Suppressor macrophage treated with lipopolysaccharide for 4 hours (primary cell): ENCODE measurements at places on chromosomes 16 and 17.
A peak's percentile ranks its signal among the peaks of the same experiment; 100 is the strongest.

GRCh38 chr16:31109622-31110021, 1.4 kb downstream of the BCKDK start:
- no peak for DNase-seq

- no peak for DNase-seq
Observed at GRCh38 chr17:75086496-75087181, 1.1 kb upstream of the SLC16A5 start.

DNA sequence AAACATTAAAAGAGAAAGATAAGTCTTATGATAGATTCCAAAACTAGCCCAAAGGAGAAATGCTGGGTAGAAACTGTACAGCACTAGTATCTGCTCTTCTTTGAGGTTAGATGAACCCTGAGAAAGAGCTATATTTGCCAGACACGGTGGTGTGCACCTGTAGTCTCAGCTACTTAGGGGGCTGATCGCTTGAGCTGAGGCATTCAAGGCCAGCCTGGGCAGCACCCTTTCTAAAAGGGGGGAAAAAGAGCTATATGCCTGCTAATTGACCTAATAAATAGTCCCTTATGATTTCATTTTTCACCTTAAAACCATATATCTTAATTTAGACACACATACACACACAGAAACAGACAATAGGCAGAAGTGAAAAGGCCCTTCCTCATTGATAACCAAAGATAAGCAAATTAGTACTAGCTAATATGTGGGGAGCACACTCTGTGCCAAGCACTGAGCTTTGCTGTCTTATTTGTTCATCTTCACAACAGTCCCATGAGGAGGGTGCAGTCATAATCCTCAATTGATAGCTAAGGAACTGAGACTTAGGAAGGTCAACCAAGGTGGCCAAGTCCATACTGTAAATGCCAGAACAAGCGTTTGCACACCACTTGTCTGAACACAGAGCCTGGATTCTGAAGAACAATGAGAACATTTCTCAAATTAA, 56.6 kb upstream of the NLK start:
- no peak for DNase-seq

DNA sequence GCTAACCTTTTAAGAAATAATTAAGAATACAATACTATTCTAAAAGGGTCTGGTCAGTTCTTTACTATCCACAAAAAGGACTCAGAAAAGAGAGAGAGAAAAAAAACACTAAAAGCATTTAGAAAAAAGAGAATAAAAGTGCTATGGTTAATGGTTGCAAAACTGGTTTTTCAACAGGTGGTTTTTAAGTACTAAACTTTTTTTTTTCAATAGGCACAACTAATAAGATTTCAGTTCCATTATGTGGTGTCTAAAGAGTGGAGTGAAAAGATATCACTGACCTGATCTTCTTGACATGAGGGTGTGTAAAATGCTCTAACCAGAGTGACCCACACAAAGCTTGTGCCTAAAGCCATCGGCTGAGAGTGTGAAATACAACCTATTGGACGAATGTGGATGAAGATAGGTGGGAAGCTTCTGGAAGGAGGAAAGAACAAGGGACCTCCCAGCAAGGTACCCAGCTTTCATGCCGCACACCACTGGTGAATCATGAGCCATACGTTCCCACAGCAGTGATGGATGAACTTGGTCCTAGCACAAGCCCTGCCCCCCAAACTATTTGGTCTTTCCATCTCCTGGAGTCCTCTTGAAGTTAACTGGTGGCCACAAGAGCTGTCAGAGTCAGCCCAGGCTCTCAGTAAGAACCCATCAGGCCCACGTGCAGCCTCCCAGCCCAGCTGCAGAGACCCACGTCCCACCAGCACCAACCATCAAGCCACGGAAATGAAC, 103.0 kb downstream of the ZFHX3 start:
- DNase-seq, result no peak

- no peak for DNase-seq
Observed at GRCh38 chr16:89646906-89647305, 10.6 kb downstream of the CHMP1A start.

GRCh38 chr16:11328172-11329070, 16.8 kb upstream of the RMI2 start:
- DNase-seq, result peak; percentile 94

GRCh38 chr17:27878776-27879562, 14.2 kb downstream of the LYRM9 start:
- no peak for DNase-seq

DNA sequence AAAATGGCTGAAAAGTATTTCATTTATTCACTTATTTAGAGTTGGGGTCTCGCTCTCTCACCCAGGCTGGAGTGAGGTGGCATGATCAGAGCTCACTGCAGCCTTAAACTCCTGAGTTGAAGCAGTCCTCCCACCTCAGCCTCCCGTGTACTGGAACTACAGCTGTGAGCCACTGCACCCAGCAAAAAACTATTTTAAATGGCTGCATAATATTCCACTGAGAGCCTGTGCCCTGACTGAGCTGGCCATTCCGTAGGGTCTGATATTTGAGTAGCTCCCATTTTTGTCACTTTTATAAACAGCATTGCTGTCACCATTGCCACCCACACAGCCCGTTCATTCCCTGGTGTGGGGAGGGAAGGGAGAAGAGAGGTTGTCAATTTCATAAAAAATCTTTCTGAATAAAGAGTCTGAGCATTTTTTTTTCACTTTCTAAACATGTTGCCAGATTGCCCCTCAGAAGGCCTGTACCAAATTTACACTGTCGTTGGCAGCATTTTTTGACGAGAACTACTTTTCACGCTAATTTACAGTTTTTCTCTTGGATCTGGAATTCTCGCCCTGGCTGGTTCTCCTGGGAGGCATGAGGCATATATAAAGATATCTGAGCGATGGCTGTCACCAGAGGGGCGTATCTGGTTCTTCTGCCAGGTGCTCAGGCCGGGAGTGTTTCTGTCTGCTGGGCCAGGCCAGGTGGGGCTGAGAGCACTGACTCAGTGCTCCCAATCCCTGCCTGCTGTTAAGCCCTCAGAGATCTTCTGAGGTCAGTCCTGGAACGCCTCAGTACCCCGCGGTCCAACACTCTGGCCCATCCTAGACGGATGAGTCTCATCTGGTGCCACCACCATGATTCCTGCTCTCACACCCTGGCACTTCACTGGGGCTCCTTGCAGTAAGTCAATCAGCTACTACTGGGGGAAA, 7.2 kb upstream of the KIFC3 start:
- peak; percentile 62 for DNase-seq

DNA sequence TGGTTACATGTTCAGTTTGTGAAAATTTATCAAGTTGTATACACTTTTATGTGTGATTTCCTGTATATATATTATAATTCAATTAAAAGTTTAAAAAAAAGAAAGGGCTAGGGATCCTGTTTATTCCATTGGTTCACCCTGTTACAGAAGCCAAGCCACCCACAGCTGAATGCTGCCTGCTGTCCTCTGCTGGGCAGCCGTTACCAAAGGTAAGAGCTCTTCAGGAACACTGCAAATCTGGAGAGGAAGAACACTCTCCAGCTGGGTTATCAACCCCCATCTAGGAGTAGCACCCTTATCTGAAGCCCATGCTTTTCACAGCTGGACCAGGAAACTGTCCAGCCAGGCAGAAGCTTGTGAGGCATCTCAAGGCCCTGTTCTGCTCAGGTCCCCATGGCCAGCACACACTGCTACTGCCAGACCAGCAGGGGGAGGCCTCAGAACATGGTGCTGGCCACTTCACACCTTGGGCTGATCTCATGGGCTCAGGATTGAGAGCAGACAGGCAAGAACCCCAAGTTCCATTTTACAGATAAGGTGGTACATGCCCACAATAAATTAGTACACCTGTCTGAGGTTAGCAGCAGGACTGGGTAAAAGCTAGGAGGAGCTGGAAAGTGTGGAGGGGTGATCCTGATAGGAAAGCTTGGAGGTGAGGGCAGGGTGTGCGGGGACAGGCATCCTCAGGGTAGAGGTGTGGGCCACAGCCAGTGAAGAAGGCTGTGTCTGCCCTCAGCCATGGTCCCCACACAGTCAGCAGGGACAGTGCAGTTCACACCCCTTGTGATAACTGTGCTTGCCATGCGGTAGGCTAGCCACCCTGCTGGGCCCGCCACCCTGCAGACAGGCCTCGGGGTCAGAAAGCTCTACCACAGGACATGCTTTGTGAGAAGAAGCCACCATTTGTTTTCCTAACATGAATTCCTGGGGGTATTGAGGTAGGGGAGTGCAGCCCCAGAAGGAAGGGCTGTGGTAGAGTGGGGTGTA, 54.3 kb upstream of the SREBF1 start:
- DNase-seq, result peak; percentile 55

GRCh38 chr17:70161519-70161918, 7.8 kb upstream of the KCNJ2 start:
- no peak for DNase-seq

- DNase-seq, result peak; percentile 13
Observed at GRCh38 chr17:47203984-47204721, 5.0 kb upstream of the MYL4 start.

GRCh38 chr17:68085771-68086381, 50.3 kb downstream of the KPNA2 start:
- peak; percentile 47 for DNase-seq

- peak; percentile 27 for DNase-seq
Observed at GRCh38 chr16:67100569-67101310, 9.0 kb upstream of the PHAF1 start.

DNA sequence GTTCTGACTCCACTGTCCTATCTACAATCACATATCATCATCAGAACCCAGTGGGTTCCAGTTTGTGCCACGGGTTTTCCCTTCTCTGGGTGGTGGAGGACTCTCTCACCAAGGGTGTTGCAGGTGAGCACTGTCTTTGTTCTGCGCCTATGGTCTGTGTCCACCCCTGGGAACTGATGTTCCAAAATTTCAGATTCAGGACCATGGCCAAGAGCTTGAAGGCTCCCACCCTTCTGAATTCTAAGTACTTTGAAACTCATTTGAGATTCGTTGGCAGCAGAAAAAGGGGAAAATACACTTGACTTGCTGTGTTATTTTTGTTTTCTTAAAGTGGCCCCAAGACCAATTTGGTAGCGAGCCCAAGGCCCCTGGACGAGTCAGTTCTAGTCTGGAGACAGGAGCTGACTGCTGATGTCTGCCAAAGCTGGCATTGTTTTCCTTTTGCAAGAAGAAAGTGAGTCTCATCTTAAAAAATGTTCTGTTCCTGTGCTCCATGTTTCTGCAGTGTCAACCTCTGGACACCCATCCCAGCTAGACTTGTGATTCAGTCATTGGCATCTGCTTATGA, 310.9 kb downstream of the HAPSTR1 start:
- DNase-seq, result no peak

DNA sequence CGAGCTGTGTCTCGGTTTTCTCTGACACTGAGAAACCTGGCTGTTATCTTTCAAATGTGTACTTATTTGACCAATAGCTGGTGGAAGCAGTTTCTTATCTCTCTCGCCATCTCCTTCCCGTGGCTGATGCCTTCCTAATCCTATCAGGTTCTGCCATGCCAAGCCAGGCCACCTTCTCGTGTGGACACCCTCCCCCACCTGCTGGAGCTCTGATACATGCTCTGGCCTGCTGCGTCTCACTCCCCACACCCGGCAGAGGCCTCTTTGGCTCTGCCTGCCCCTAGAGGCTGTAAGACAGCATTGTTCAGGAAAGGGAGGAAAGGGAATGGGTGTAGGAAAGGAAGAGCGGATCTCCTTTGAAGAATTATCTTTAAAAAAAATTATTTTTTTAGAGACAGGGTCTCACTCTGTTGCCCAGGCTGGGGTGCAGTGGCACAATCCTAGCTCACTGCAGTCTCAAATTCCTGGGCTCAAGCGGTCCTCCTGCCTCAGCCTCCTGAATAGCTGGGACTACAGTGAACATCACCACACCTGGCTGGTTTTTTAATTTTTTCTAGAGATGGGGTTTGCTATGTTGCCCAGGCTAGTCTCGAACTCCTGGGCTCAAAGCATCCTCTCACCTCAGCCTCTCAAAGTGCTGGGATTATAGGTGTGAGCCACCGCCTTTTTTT, 7.5 kb upstream of the ARMC5 start:
- peak; percentile 55 for DNase-seq

GRCh38 chr16:30867747-30868146, 26.1 kb downstream of the BCL7C start:
- peak; percentile 16 for DNase-seq

- DNase-seq, result no peak
Observed at GRCh38 chr17:62206550-62206949, 141.5 kb upstream of the MED13 start.

GRCh38 chr16:66473654-66474519, 46.8 kb downstream of the BEAN1 start:
- no peak for DNase-seq

DNA sequence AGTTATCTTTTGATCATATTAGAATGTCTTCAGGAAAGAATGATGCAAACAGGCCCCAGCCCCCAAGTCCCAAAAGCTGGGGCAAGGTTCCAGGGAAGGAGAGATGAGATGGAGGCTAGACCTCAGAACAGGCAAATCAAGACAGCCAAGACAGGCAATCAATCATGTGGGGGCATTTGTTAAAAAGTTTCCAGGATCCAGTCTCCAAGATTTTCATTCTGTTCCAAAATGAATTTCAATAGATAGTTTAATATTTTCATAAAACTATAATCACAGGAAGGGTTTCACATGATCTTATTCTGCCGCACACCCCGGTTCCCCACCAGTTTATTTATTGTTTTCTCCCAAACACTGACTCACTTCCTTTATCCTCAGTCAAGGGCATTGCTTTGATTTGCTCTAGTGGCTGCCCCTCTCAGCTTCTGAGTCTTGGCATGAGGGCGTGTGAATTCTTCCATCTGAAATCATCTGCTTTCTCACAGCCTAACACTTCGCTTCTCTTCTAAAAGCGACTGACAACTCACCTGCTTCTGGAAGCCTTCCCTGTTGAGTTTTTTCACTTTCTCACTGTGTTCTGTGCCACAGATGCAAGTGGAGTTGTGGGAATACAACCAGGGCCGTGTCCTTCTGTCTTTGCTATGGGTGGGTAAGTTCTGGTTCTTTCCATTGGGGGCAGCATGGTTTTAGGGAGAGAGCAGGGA, 12.2 kb upstream of the TERF2 start:
- DNase-seq, result peak; percentile 36

- peak; percentile 85 for DNase-seq
Observed at GRCh38 chr16:89201439-89202377, 1.4 kb upstream of the SLC22A31 start.

DNA sequence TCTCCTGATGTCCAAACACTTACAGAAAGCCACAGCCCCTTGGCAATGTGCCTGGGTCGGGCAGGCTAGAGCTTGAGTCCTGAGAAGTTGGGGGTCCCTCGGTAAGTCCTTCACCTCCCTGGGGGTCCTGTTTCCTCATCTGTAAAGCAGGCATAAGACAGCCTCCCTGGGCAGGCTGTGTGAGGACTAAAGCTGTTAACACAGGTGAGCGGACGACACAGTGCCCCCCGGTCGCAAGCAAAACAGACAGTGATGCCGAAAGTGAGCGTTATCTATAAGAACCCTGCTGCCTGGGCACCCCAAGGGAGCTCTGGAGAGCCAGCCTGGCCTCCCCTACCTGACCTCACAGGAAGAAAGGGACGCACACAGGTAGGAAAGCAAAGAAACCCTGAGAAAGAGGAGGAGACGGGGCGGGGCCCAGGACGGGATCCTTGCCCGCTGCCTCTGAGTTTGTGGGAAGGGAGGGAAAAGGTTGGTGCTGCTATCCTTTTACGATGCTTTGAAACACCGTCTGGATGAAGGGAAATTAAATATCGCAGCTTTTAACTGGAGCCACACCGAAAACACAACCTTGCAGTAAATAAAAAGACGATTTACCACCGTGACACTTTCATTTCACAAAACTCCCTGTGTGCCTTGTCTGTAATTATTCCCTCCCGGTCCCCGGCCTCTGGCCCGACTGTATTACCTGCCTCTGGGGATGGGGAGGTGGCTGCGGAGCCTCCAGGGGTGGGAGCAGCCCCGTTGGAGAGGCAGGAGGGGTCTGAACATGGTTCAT, 67.1 kb downstream of the ENGASE start:
- DNase-seq, result no peak
